ENCODE measurements at places on chromosomes 5 and 9.
A peak's percentile ranks its signal among the peaks of the same experiment; 100 is the strongest.

GRCh38 chr5:180332051-180332517 lies 21.1 kb downstream of the GFPT2 start:
- no peak for DNase-seq

GRCh38 chr5:30846171-30846570 lies 347.3 kb upstream of the CDH6 start:
- no peak for DNase-seq

- DNase-seq: no peak
These were observed 72.1 kb upstream of the RASA1 start for GRCh38 chr5:87195616-87196015.

GRCh38 chr5:41876678-41877077 lies 6.5 kb upstream of the OXCT1 start:
- no peak for DNase-seq

DNA sequence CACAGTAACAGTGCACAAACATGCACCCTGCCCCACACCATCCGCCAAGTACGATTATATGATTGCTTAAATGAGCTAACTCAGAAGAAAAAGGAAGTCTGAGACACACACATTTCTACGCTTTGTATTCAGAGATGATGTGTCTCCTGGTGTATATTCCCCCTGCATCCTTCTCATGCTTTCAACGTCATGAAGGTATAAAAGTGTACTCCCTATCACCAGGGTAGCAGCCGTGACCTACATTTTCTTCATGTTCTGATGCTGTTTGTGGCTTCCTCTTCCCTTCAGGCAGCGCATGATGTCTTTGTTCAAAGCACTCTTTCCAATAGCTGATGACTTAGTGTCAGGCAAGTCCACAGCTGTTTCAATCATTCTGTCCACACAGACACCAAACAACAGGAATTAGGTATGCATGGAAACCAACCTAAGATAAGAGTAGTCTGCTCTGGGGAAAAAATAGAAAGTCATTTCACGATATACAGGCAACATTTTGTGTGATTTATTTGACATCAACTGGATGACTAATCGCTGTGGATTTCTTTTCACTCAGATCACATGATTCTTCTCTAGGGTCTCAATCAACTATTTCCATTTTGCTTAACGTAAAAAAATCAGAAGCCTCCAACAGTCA lies 269.4 kb upstream of the PTGER4 start:
- no peak for DNase-seq

- DNase-seq: peak; percentile 48
These were observed 5.1 kb downstream of the GRK6 start for GRCh38 chr5:177431317-177432142.

DNA sequence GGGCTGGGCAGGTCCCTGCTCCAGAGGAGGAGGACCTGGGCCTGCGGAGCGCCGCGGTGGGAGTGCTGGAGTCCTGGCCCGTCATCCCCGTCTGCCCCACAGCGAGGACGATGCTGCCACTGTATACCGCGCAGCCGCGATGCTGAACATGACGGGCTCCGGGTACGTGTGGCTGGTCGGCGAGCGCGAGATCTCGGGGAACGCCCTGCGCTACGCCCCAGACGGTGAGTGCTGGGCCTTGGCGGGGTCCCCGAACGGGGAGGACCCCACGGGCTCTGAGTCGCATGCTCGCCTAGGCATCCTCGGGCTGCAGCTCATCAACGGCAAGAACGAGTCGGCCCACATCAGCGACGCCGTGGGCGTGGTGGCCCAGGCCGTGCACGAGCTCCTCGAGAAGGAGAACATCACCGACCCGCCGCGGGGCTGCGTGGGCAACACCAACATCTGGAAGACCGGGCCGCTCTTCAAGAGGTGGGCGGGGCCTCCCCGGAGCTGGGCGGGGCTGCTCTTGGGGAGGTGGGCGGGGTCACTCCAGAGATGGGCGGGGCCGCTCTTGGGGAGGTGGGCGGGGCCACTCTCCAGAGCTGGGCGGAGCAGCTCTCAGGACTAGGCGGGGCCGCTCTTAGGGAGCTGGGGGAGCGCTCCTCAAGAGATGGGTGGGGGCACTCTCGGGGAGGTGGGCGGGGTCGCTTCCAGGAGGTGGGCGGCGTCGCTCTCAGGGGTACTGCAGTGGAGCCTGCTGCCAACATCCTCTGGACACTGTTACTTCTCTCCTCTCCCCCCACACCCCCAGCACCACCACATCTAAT lies 13.1 kb downstream of the LRRC26 start:
- DNase-seq: peak; percentile 61

DNA sequence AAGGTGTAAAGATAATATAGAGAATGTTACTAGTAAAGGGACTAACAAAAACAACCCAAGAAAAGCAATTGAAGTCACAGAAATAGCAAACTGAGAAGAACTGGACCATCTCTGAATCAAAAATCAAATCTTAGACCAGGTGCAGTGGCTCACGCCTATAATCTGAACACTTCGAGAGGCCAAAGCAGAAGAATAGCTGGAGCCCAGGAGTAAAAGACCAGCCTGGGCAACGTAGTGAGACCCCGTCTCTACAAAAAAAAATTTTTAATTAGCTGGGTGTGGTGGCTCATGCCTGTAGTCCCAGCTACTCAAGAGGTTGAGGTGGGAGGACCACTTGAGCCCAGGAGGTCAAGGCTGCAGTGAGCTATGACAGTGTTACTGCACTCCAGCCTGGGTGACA lies 27.3 kb downstream of the WNT8A start:
- no peak for DNase-seq

GRCh38 chr5:37847978-37848425 lies 8.2 kb upstream of the GDNF start:
- DNase-seq: no peak

All from stimulated activated CD8-positive, alpha-beta memory T cell treated with anti-CD3 and anti-CD28 coated beads, Interleukin-4, amount 100 ng/mL, for 4 hours (primary cell).